Breast epithelium (tissue), 4 donors: ENCODE measurements at places on chromosomes 2 and 18. TPM values are rescaled to one million over a fixed set of nuclear protein-coding genes. Genes with fewer than 3 reads are reported as not detected.

DNA sequence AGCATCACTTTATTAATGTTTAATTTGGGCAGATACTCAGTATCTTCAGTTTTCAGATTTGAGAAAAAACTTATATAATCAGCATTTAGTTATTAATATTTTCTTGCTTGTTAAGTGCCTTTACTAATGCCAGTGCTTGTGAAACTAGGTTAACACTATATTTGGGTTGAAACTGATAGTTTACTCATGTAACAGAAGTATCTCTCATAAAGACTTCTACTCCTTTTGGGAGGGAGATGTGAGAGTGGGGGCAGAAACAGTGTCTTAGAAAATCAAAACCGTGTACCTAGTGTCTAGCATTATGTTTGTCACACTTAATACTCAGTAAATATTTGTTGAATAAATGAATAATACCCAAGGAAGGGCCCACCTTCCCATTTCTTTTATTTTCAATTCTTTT, 129.5 kb downstream of the MSTN start:
- no peak for DNase-seq
- no peak overlapping the region for H3K4me3 ChIP-seq
- H3K27me3 ChIP-seq = no peaks in the 10 kb centered on the region
- H3K27ac ChIP-seq = no peak overlapping the region
- H3K36me3 ChIP-seq = no peaks in the 10 kb centered on the region
- no peaks in the 10 kb centered on the region for H3K4me1 ChIP-seq

- DNase-seq = no peak
- no peaks in the 10 kb centered on the region for H3K27me3 ChIP-seq
- no peaks in the 10 kb centered on the region for H3K36me3 ChIP-seq
Observed at GRCh38 chr2:217325251-217325650, 465.4 kb upstream of the TNP1 start.

DNA sequence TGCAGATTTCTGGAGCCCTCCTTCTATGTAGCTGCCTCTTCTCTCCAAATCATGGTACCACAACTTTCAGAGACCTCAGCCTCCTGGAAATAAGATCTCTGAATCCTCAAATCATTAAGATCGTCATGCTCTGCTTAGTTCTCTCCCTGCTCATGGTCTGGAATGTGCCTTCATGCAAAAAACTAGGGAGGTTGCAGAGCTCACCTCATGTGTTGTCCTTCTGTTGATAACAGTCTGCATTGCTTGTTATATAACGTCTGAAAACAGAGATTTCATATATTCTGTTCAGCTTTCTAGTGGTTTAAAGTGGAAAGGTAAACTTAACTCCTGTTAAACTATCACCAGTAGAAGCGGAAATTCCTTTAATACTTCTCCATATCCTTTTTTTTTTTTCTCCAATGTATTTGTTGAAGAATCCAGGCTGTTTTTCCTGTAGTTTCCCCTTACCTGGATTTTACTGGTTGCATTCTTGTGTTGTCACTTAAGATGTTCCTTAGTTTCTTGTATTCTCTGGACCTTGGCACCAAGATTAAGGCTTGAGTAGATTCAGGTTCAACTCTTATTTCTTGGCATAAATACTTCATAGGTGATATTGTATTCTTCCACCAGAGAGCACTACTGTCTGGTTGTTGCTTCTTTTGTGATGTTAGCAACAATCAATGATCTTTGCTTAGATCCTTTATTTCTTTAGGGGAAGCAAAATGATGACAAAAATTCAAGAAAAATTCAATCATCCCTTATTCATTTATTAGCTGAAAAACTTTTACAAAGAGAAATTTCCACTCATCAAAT, 211.3 kb downstream of the LOXHD1 start:
- DNase-seq = no peak
- no peaks in the 10 kb centered on the region for H3K36me3 ChIP-seq
- no peaks in the 10 kb centered on the region for H3K4me1 ChIP-seq
- no peak overlapping the region for H3K4me3 ChIP-seq

DNA sequence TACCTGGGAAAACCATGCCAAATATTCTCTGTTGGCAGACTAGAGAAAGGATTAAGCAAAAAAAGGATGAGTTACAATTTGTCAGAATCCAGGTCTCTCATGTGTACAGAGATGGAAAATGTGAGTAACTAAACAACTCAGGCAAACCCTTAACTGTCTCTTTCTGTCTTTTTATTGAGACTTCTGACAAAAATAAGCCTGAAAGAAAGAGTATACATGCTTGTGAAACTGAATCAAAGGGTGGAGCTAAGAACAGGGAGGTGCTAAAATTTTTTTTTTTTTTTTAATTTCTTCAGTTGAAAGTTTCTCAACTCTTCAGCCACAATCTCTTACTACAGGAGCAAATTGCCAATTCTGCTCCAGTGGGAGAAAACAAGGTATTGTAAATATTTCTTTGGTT, at the start of gene SERPINB10:
Gene SERPINB10 (plus strand): TSS at position 295 of the 400 bp plus-strand sequence. CDS start 7,553 bp downstream, outside the sequence.
- no peak for DNase-seq
- H3K4me1 ChIP-seq = no peaks in the 10 kb centered on the region
- H3K36me3 ChIP-seq = no peaks in the 10 kb centered on the region
- no peaks in the 10 kb centered on the region for H3K27me3 ChIP-seq

GRCh38 chr2:128525653-128526052, 207.0 kb upstream of the HS6ST1 start:
- no peaks in the 10 kb centered on the region for H3K4me1 ChIP-seq
- H3K4me3 ChIP-seq = no peak overlapping the region
- no peak for DNase-seq
- H3K27ac ChIP-seq = no peak overlapping the region
- H3K27me3 ChIP-seq = no peaks in the 10 kb centered on the region

- H3K36me3 ChIP-seq = no peaks in the 10 kb centered on the region
- H3K27me3 ChIP-seq = no peaks in the 10 kb centered on the region
- peak; percentile 66 for DNase-seq
- H3K4me3 ChIP-seq = peak overlapping the region; percentile 13
Observed at GRCh38 chr2:235330775-235331451, 162.9 kb upstream of the AGAP1 start.

DNA sequence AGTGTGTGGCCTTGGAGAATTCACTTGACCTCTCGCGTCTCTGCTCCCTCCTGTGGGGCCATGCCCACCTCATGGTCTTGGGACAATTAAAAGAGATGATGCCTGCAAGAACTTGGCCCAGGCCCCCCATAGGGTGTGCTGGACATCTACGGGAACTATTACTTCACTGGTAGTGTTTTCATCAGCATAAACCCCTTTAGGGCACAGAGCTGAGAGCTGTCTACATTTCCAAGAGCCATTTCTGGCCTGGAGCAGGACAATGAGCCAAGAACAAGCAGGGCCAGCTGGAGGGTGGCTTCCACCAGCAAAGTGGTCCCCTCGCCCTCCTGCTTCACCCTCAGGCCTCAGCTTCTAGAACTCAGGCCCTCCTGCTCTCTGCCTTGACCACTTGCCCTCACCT, 232.3 kb downstream of the ZBTB7C start:
- no peak for DNase-seq
- H3K4me1 ChIP-seq = no peaks in the 10 kb centered on the region
- H3K4me3 ChIP-seq = no peak overlapping the region
- H3K36me3 ChIP-seq = no peaks in the 10 kb centered on the region
- no peaks in the 10 kb centered on the region for H3K27me3 ChIP-seq

DNA sequence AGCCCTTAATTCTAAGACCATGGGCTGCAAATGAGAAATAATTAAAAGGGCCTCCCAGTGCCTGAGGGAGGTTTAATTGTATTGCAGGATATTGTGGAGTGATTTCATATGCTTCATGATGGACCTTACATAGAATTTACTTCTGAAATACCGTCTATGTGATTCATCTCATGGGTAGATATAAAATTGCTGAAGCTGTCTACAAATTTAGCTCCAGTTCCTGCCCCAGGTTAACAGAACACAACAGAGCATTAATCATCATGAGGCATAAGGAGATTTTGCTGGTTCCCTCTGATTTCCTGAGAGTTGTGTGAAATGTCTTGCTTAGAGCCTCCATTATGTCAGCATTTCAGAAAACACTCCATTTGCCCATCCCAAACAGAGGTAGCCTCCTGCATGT, 770 bp downstream of the UPP2 start:
- no peak overlapping the region for H3K4me3 ChIP-seq
- H3K4me1 ChIP-seq = no peaks in the 10 kb centered on the region
- no peaks in the 10 kb centered on the region for H3K36me3 ChIP-seq

DNA sequence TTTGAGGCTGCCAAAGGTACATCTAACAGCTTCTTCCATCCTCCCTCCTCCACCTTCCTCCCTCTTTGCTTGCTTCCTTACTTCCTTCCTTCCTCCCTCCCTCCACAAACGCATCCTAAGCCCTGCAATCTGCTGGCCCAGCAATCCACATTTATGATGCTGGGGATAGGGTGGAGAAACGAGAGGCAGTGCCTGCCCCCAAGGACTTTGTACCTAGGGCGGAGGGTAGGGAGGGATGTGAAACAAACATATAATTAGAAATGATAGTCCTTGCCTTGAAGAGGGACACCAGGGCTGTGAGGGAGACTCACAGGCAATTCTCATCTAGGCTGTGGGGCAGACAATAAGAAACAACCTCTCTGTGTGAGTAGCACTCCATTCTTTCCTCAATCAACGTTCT, 188.3 kb downstream of the ANKRD30B start:
- no peaks in the 10 kb centered on the region for H3K4me1 ChIP-seq
- no peaks in the 10 kb centered on the region for H3K36me3 ChIP-seq
- H3K27me3 ChIP-seq = no peaks in the 10 kb centered on the region
- no peak for DNase-seq
- no peak overlapping the region for H3K27ac ChIP-seq

DNA sequence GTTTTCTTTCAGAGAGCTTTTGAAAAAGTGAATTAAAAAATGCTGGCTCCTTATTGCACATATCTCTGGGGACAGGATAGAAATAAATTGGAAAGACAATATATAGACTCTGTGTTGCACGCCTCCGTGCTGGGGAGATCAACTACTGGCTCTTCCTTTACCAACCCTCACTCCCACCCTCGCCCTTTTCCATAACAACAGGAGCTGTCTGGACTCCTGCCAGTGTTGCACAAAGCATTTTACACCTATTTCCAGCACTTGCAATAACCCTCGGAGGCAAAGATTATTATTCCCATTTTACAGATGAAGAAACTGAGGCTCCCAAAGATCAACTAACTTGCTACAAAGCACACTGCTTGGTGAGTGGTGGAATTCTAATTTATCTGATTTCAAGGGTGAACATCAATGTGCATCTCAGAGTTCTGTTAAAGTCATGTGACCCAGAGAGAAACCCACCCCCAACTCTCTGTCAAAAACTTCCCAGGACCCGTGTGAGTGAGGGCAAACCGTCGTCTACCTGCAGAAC, 4.2 kb downstream of the CREG2 start:
- H3K27ac ChIP-seq = no peak overlapping the region
- H3K4me1 ChIP-seq = no peaks in the 10 kb centered on the region
- H3K4me3 ChIP-seq = no peak overlapping the region

- H3K4me3 ChIP-seq = no peak overlapping the region
- no peak for DNase-seq
- H3K4me1 ChIP-seq = no peaks in the 10 kb centered on the region
- no peak overlapping the region for H3K27ac ChIP-seq
Observed at GRCh38 chr2:236904389-236905263, 181.1 kb upstream of the COPS8 start.

DNA sequence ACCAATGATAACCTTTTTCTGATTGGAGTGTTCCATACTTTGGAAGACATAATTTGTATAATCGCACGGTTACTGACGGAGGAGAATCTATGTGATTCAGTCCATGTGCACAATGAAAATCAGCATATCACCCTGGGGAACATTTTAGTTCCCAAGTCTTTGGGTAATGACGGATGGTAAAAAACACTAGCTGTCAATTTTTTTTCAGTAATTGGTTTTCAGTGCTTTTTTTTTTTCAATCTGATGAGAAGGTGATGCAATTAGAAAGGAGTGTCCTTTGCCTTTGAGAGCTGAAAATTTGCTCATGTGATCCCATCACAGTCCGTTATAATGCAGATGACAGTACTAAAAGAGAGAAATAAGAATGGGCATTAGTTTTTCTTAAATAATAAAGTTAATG, 51.9 kb upstream of the THOC1 start:
- no peaks in the 10 kb centered on the region for H3K4me1 ChIP-seq
- H3K4me3 ChIP-seq = no peak overlapping the region
- no peak for DNase-seq
- H3K27ac ChIP-seq = no peak overlapping the region

DNA sequence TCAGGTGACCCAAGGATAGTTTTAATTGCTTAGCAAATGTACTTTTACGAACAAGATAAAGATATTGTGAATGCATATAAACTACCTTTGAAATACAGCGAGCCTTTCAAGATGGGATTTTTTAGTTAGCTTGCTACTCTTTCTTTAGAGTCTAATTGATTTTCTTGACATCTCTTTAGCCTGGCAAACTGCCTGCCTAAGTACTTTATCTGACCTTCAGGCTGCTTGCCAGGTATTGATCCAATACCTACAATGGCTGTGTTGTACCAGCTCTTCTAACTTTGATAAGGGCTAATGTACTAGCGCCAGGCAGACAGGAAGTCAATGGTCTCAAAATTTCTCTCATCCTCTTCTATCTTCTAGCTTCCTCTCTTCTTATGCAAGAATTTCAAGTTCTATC, 414.4 kb upstream of the ACVR2A start:
- H3K27me3 ChIP-seq = no peaks in the 10 kb centered on the region
- no peak overlapping the region for H3K4me3 ChIP-seq
- no peaks in the 10 kb centered on the region for H3K4me1 ChIP-seq
- no peaks in the 10 kb centered on the region for H3K36me3 ChIP-seq
- no peak for DNase-seq

GRCh38 chr18:6947338-6948030, 170.1 kb downstream of the LAMA1 start:
- no peak for DNase-seq
- H3K36me3 ChIP-seq = no peaks in the 10 kb centered on the region
- H3K27ac ChIP-seq = no peak overlapping the region
- no peak overlapping the region for H3K4me3 ChIP-seq
- no peaks in the 10 kb centered on the region for H3K27me3 ChIP-seq

GRCh38 chr2:55052129-55053061, 2.1 kb upstream of the RTN4 start:
- H3K27ac ChIP-seq = peak overlapping the region; percentile 59
- no peak overlapping the region for H3K4me3 ChIP-seq
- H3K36me3 ChIP-seq = no peaks in the 10 kb centered on the region
- no peak for DNase-seq
- no peaks in the 10 kb centered on the region for H3K27me3 ChIP-seq

Gene PLGLB1
- total RNA-seq = 8.8 TPM

DNA sequence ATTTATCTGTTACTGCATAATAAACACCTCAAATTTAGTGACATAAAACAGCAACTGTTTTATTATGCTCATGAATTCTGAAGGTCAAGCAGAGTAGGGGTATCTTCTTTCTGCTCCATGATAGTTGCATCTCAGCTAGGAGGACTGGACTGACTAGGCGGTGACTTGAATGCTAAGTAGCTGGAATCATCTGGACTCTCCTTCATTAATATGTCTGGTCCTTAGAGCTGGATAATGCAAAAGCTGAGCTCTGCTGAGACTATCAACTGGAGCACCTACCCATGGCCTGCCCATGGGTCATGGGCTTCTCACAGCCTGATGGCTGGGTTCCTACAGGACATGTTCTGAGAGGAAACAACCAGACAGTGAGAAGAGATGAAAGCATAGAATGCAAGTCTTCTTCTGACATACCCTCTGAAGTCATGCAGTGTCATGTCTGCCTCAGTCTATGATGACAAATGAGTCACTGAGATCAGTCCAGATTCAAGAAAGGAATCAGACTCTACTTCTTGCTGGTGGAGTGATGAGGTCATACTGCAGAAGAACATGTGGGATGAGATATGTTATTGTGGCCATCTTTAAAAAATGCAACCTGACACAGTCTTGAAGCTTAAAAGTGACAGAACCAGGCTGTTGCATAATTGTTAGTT, 174.2 kb upstream of the OSR1 start:
- no peak for DNase-seq
- H3K4me3 ChIP-seq = no peak overlapping the region
- no peak overlapping the region for H3K27ac ChIP-seq
- no peaks in the 10 kb centered on the region for H3K36me3 ChIP-seq
- no peaks in the 10 kb centered on the region for H3K4me1 ChIP-seq
- H3K27me3 ChIP-seq = no peaks in the 10 kb centered on the region
